ENCODE measurements at places on chromosomes 12 and 14. TPM values are rescaled to one million over a fixed set of nuclear protein-coding genes. Genes with fewer than 3 reads are reported as not detected.

Gene ANKRD33
- total RNA-seq, result 1.5 TPM

Gene SDS
- not detected for total RNA-seq

Gene LIMA1
- 112 TPM for total RNA-seq

Gene NFATC4
- 54.0 TPM for total RNA-seq

Gene DNM1L
- total RNA-seq, result 87.4 TPM

Gene NDUFA9
- total RNA-seq, result 53.8 TPM

Gene HOXC13
- not detected for total RNA-seq

Gene MYF5
- total RNA-seq, result not detected

Gene SART3
- 55.3 TPM for total RNA-seq

Gene SLC6A13
- not detected for total RNA-seq

Gene FBXO33
- 13.2 TPM for total RNA-seq

Gene ESPL1
- total RNA-seq, result 6.2 TPM

Gene TDG
- total RNA-seq, result 15.6 TPM

Gene CMAS
- 19.1 TPM for total RNA-seq

Gene ESR2
- total RNA-seq, result not detected

Gene TRPV4
- 0.59 TPM for total RNA-seq

Gene GDF3
- not detected for total RNA-seq

Gene IL26
- not detected for total RNA-seq

Gene SRSF5
- 89.7 TPM for total RNA-seq

Gene PPFIA2
- 2.2 TPM for total RNA-seq

Gene RPGRIP1
- not detected for total RNA-seq

Gene KRT72
- total RNA-seq, result not detected

Gene MMP19
- total RNA-seq, result 9.2 TPM

Gene WDR89
- total RNA-seq, result 9.2 TPM

Gene CLEC2B
- total RNA-seq, result 53.6 TPM

Gene ATL1
- 5.5 TPM for total RNA-seq

Gene TSPAN19
- total RNA-seq, result under 0.01 TPM

Gene LHX5
- not detected for total RNA-seq

Gene SYNE3
- 58.1 TPM for total RNA-seq

Gene MMP17
- total RNA-seq, result 11.0 TPM

Gene MUCL1
- total RNA-seq, result not detected

Gene CCDC63
- not detected for total RNA-seq

Gene TDRD9
- 0.73 TPM for total RNA-seq

Gene ADCK1
- total RNA-seq, result 7.0 TPM

Gene EXD2
- total RNA-seq, result 15.1 TPM

Gene ANG
- 7.0 TPM for total RNA-seq

Data from subcutaneous preadipocyte (primary cell).